ENCODE measurements at places on chromosomes 2 and 18.

DNA sequence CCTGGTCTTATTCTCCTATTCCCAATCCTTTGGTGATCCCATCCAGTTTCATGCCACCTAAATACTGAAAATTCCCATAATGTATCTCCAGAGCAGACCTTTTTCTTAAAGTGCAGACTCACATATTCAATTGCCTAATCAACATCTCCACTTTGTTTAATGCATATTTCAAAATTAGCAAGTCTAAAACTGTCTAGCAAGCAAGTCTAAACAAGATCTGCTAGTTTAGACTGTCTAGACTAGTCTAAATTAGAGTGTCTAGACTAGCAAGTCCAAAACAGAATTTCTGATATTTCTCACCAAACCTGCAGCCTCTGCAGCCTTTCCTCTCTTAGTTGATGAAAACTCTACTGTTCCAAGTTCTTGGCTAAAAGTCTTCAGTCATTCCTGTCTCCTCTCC is 44.6 kb downstream of the THUMPD2 start:
- no peak for DNase-seq

DNA sequence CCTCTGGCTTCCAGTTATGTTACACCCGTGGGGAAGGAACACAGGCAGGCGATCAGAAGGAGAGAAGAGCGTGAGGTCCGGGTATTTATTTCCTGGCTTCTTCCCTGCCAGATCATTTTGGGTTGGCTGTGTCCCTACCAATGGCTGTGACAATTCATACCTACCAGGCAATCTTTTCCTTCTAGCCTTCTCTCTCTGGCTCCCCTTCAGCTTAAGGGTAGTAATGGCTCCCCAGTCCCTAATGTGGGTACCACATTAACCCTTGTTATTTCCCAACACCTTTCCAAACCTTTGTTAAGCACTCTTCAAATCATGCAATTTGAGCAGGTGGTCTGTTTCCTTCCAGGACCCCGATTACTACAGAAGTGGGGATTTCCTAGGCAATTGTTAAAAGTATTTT is 78.8 kb upstream of the LYPD6B start:
- no peak for DNase-seq

- peak; percentile 10 for DNase-seq
These were observed 240.0 kb upstream of the NT5C1B start for GRCh38 chr2:18829251-18829902.

GRCh38 chr2:212970132-212970531 is 181.3 kb downstream of the IKZF2 start:
- no peak for DNase-seq

- peak; percentile 68 for DNase-seq
These were observed 218.3 kb upstream of the SMAD7 start for GRCh38 chr18:49169037-49169521.

DNA sequence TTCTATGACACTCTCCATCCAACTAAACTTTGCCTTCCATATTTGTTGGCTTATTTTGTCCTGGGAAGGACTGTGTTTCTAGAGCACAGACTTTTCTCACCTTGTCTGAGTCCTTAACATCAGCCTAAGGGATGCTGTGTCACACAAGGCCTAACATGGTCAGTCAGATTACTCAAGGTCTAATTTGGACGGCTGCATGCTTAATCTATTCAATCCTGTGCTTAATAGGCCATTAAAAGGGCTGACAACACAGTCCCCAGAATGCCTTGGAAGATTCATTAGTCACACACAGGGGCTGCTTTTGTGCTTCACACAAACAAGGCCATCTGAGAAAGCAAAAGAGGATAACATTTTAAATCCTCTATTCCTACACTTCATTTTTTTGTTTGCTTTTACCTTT is 84.0 kb downstream of the DYNAP start:
- no peak for DNase-seq

DNA sequence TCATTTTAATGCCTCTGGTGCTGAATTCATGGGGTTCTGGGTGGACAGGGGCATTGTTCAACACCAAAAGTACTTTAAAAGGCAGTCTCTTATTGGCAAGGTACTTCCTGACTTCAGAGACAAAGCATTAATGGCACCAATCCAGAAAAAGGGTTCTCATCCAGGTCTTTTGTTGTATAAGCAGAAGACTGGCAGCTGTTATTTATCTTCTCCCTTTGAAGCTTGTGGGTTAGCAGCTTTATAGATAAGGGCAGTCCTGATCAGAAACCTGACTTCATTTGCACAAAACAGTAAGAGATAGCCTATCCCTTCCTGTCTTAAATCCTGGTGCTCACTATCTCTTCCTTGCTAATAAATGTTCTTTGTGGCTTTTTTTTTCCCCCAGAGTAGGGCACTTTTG is 68.8 kb downstream of the VPS54 start:
- DNase-seq: no peak

- no peak for DNase-seq
These were observed 124.7 kb upstream of the CTAGE1 start for GRCh38 chr18:22542406-22542835.

- no peak for DNase-seq
These were observed 190.7 kb upstream of the SMAD7 start for GRCh38 chr18:49141491-49141890.

DNA sequence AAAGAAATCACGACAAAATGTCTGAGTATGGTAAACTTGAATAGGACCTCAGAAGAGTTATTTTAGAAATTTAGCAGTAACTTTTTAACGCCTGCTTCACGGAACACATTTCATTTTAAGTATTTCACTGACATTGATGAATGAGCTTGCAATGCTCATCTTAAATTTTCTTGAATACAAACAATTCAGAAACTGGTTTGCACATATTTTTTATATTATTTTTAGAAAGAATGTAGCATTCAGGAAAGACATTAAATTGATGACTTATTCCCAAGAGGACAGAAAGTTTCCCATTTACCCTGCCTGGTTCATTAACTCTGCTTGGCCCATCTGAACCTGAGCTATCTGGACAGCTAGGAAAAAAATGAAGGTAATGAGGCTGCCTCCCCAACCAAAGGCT is 89.3 kb downstream of the MBD2 start:
- no peak for DNase-seq

DNA sequence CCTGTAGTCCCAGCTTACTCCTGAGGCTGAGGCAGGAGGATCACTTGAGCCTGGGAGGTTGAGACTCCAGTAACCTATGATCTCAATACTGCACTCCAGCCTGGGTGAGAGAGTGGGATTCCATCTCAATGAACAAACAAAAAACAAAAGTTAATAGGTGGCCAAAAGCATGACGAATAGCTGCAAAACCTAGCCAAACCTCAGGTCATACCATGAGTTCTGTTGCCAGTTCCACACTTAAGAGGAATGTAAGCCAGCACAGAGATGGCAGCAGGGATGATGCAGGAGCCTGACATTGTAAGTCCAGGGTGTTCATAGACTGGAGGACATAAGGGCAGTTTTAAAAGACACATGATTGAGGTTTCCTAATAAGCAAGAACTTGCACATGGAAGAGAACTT is 55.3 kb upstream of the RMDN2 start:
- DNase-seq: peak; percentile 81

- DNase-seq: no peak
These were observed 436.4 kb upstream of the SALL3 start for GRCh38 chr18:78543201-78543725.

DNA sequence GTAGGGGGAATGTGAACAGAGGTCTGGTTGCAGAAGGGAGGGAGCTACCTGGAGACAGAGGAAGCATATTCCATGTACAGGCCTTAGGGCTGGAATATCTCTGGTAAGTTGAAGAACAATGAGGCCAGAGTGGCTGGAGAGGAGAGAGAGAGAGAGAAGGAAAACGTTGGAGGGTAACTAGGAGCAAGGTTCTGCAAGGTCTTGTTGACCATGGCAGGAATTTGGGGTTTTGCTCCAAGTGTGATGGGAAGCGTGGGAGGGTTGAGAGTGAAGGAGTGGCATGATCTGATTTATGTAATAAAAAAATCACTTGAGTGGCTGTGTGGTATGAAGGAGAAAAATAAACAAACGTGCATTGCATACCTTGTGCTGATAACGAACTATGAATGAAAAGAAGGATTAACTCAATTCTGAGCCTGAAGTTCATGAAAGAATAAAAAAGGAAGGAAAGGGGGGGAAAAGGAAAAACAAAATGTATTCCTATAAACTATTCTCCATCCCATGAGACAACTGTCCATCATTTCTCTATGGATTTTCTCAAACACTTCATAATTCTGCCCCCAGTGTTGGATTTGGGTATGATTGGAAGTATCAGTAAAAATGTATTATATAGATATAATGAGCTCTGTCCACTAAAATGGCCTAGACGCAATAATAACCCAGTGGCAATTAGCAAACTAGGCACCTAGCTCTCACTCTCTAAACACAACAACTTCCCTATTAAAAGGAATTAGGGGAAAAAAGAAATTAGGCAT is 59.7 kb upstream of the PMAIP1 start:
- no peak for DNase-seq
